ENCODE measurements at places on chromosomes 3 and 15.

GRCh38 chr3:197533396-197533795 lies 22.4 kb downstream of the BDH1 start:
- DNase-seq = no peak

GRCh38 chr3:25594007-25594502 lies 70.7 kb downstream of the TOP2B start:
- DNase-seq = no peak

GRCh38 chr3:32097768-32098167 lies 8.7 kb upstream of the GPD1L start:
- DNase-seq = no peak

DNA sequence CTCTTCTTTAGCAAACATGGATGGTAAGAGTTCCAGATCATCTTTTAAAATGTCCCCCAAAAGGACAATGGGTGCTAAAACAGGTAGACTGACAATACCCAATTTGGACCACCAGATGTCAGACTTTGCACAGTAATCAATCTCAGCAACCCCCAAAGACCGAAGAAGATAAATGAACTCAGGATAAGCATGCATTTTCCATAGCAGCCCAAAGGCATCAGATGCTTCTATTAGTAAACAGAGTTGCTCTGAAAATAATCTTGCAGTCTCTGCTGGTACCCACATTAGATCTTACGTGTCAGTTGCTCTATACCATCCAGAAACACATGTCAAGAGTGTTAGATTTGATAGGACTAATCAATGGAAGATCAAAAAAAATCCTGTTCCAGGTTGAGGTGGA lies 20.6 kb downstream of the MYH15 start:
- DNase-seq = peak; percentile 17

DNA sequence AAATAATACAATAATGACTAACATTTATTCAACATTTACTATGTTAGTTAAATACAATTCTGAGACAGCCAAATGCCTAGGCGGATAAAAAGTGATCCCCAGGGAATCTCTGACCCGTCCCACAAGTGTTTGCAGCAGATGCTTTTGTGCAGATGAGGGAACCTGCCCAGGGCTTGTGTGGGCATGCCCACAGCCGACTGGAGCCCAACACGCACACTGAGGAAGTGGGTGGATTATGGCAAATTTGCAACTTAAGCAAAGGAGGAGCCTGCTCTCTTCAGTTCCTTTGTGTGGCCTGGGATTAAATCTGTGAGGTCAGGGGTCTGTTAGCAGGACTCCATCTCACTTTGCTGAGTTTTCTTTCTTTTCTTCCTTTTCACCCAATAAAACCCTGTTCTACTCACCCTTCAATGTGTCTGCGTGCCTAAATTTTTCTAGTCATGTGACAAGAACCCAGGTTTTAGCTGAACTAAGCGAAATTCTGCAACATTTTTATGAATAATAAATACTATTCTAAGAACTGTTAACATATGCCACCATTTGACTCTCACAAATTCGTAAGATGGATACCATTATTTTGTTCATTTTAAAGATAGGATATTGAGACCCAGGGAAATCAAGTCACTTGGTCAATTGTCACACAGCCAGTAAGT lies 13.9 kb upstream of the RTP1 start:
- no peak for DNase-seq

DNA sequence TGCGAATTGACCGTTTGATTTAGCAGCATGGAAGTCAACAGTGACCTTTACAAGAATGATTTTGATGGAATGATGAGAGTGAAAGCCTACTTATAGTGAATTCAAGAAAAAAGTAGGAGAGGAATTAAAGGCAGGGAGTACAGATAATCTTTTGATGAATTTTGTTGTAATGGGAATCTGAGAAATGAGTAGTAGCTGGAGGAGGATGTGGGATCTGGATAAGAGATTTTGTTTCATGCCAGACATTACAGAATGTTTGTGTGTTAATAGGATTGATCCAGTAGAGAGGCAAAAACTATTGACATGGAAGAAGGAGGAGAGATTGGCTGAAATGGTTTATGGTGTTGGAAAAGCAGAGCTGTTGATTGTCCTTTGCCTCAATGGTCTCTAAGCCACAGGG lies 17.4 kb upstream of the ZNF609 start:
- DNase-seq = no peak

DNA sequence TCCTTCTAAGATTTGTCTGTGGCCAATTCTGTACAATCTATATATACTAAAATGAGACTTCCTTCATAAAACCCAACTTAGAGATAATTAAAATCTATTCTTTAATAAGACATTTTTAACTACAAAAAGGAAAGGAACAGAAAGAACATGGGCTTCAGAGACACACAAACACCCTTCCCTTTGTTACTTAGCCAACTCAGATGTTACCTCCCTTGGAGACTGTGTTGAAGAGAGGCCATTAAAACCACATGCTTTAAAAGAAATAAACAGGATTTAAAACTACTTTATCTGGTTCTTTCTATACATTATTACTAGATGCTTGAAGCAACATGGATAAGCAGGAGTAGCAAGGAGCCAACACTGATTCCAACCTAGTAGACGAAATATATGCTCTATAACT lies 42.0 kb downstream of the LRRFIP2 start:
- no peak for DNase-seq

DNA sequence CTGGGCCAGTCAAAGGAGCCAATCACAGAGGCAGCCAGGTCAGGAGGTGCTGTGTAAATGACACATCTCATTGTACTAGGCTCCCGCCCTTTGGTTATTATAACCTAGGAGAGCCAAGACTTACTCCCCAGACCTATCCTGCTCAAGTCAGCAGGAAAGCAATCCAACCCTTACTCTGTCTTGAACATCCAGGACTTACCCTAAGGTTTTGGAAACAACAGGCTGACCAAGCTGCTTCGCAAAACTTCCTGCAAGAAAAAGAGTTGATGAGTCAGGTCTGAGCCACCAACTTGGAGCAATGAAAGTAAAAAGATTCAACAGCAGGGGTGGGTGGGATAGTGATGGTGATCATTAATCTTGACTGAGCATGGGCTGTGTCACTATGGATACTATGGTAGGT lies 144.4 kb downstream of the MYLK start:
- no peak for DNase-seq

- no peak for DNase-seq
Observed at GRCh38 chr3:183455089-183455488, 26.7 kb upstream of the MCF2L2 start.

GRCh38 chr3:128784232-128784631 lies 58.2 kb downstream of the RAB7A start:
- peak; percentile 55 for DNase-seq

- no peak for DNase-seq
Observed at GRCh38 chr3:27653803-27654558, 68.1 kb downstream of the EOMES start.

GRCh38 chr3:119808244-119808643 lies 26.3 kb downstream of the NR1I2 start:
- DNase-seq = no peak

DNA sequence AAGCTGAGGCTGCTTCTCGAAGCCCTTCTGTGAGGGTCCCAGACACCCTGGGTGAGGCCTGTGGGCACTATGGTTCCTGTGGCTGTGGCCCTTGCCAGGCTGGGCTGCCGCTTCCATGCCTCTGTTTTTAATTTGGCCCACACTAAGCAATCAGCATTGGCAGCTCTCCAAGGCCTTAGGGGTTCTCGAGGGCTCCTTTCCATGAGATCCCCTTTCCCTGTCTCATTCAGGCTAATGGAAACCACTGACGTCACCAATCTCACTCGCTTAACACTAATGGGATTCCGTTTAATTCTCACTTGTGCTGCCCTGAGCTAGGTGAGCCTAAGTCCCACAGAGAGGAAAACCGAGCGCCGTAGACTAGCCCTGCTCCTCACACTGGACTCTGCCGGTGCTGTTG lies 60.2 kb upstream of the RAB6B start:
- DNase-seq = no peak

DNA sequence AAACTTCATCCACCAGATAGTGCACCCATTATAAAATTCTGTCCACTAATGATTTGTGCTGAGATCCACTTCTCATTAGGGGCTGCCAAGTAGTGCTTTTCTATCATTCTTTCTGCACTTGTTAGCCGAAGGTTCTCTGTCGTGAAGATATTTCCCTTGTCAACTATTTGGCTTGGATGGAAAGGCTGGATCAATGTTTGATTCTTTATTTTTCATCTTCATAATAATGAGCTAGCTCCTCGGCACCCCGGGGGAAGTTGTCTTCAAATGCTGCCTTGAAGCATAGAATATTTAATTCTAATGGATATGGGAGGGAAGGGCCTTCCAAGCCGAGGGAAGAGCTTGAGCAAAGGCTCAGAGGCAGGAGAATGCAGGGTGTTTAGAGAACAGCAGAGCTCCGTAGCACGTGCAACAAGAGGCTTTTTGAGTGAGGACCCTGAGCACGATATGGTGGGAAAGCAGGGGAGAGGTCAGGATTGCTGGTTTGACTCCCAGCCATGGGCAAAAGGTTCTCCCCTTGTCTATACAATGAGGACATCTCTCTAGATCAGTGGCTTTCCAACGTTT lies 16.3 kb upstream of the MUC20 start:
- no peak for DNase-seq

GRCh38 chr15:67013696-67014095 lies 51.7 kb upstream of the SMAD3 start:
- no peak for DNase-seq

- DNase-seq = no peak
Observed at GRCh38 chr15:90412356-90413194, 24.5 kb downstream of the IQGAP1 start.

DNA sequence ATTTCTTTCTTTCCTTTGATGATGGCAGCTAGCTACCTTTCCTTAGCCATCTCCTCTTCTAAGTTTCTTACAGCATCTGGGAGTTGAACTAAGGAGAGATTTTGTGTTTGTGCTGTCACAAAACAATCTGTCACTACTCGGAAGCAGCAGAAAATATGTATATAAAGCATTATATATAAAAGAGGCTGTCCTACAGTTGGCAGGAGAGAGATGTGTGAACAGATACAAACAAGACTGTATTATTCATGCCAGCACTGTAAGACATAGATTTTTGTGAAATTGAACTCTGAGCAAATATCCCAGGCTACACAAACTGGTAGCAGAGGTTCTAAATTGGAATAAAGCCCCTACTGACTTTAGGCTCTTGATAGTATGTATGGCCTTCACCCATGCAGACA lies 577.5 kb upstream of the NECTIN3 start:
- DNase-seq = no peak

GRCh38 chr3:117298273-117298672 lies 588.7 kb downstream of the TUSC7 start:
- no peak for DNase-seq

DNA sequence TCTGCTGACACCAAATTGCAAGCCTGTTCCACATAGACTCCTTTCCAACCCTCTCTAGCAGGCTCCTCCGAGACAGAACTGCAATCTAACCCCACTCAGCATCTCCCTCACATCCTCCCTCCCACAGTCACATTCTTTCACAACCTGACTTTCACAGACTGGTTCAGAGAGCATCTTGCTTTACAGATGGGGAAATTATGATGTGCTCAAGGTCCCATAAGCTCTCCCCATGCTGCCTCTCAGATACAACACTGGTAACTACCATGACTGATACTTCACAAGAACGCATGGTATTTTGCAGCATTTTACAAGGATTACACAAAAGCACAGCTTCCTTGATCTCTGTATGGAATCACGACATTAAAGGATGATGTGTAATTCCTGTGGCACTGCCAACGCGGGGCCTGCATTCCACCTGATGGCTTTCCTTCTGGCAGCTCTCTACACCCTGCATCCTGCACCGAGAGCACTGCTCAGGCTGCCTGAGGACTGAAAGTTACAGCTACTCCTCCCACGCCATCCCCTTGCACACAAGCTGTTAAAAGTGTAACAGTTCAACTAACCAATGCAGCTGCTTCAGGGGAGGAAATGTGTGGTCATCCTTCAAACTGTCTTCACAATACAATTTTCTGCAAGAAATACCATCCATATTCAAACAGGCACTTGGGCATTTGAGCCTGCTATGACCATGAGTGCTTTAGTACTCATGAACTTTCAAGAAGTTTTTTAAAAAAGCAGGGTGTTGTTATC lies 27.6 kb downstream of the TBC1D2B start:
- DNase-seq = peak; percentile 54

GRCh38 chr3:126356373-126357264 lies 589 bp downstream of the KLF15 start:
- DNase-seq = no peak

DNA sequence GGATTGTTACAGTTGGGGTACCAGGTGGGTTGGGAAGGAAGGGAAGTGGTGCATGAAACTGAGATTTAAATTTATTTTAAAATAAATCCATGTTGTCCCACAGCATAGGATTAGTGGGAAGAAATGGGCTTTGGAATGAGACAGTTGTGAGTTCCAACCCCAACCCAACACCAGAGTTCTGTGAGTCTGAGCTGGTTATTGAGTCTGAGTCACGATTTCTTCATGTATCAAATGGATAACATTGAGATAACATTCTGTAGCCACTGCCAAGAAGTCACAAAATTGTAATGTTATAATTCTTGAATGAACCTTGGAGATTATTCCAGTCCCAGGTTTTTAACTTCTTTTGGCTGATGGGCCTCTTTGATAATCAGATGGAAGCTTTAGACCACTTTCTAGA lies 13.7 kb downstream of the IFT122 start:
- DNase-seq = no peak

GRCh38 chr15:77759896-77760592 lies 127.3 kb upstream of the LINGO1 start:
- no peak for DNase-seq

DNA sequence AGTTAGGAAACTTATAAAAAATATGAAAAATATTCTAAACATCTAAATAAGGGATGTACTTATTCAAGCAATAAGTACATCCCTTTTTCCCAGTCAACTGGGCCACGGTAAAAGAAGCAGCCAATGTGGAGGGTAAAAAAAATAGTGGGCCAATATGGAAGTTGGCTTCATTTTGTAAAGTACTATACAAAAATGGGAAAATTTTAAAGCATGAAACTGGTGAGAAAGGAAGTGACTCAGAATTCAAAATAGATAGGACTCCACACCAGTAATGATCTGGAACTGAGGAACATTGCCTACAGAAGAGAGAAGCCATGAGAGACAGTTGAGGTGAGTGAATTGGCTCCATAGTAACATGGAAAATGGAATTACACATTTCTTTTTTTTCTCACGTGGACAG lies 108.9 kb downstream of the FNDC3B start:
- no peak for DNase-seq

- no peak for DNase-seq
Observed at GRCh38 chr3:134998158-134998557, 203.1 kb downstream of the EPHB1 start.

- no peak for DNase-seq
Observed at GRCh38 chr3:9809239-9809614, 835 bp upstream of the TTLL3 start.

GRCh38 chr15:48965972-48966371 lies 2.3 kb upstream of the SHC4 start:
- DNase-seq = no peak

- no peak for DNase-seq
Observed at GRCh38 chr3:49175530-49175929, 4.1 kb downstream of the KLHDC8B start.

GRCh38 chr3:113287803-113288648 lies 76.7 kb downstream of the BOC start:
- peak; percentile 47 for DNase-seq

DNA sequence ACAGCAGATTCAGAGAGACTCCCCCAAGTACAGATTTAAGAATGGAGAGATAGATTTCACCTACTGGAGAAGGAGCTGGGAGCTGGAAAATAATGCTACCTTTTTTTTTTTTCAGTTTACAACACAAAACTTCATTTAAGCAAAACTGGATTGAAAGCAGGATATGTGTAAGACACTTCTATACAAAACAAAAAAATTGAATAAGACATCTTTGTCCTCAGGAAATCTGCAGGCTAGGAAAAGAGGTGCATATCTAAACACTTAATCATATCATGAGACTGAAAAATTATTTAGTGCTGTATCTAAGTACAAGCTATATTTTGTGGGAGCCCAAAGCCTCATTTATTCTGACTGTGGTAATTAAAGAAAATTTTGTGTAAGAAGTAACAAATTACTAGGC lies 516.1 kb downstream of the ZIC1 start:
- DNase-seq = no peak
